ENCODE measurements at places on chromosomes 11 and 22. TPM values are rescaled to one million over a fixed set of nuclear protein-coding genes. Genes with fewer than 3 reads are reported as not detected.

The ADM2 gene
- total RNA-seq = 3.4 TPM

The NLRP6 gene
- total RNA-seq = not detected

The PNPLA5 gene
- total RNA-seq = not detected

DNA sequence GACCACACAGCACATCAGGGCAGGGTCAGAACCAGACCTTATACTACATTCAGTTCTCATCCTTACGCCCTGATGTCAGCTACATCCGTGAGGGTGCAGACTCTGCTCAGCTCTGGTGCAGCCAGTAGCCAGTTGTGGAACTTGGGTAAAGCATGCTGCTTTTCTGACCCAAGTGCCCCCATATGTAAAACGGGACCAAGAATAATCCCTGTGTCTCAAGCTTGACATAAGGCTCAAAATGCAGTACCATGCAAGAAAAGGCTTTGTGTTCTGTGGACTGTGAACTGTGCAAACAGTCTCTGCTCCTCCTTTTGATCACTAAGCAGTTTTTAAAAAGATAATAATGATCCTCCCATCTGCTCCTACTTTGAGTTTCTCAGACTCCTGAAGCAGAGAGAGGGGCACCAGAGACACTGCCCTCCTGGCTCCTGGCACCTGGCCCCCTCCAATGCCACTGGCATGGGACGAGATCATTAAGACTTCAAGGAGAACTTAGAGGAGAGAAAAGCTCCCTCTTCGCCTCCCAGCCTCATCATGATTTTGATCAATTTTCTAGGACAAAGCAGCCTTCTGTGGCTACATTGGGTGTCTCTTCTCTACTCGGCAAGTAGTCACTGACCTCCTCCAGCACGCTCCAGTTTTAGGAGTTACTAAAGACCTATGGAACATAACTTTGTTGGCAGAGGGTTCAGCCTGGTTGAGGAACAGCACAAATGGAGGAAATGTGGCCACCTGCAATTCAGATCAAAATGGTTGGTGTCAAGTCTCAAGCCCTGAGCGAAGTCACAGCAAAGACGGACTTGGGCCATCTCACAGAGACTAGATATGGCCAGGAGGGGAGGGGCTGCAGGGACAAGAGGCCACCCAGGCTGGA lies 23.9 kb downstream of the IL10RA start:
- DNase-seq = no peak

The LMNTD2 gene
- 0.69 TPM for total RNA-seq

DNA sequence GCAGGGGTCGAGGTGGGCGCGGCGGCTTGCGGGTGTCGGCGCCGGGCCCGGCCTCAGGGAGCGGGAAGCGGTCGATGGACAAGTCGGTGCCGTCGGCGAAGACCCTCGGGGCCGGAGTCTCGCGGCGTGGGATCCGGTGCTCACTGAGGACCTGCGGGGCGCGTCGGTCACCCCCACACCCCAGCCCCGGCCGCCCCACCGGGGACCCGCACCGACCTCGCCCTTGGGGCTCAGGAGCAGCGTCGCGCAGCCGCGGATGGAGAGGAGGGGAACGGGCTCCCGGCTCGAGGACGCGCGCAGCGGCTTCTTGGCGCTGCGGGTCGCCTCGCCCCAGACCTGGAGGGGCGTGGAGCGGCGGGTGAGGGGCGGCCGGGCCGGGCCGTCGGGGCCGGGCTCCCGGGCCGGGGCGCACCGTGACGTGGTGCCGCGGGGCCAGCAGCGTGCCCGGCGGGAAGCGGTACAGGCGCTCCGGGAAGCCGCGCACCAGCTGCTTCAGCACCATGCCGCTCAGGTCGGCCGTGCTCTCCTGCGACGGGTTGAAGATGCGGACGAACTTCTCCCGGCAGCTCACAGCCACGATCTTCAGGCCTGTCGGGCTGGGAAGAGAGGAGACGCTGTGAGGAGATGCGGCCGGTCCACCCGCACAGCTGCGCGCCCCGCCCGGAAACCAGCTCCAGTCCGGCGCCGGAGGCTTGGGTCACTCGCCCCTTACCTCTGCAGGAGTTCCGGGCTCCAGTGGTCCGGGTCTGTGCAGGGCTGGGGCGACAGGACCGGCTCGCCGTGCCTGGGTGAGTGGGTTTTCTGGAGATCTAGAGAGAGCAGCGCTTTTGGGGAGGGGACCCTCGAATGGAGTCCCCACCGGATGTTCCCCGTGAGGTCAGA lies 4.5 kb downstream of the LMNTD2 start:
- no peak for DNase-seq

The PSMA1 gene
- 108 TPM for total RNA-seq

The ASPHD2 gene
- total RNA-seq = 5.6 TPM

DNA sequence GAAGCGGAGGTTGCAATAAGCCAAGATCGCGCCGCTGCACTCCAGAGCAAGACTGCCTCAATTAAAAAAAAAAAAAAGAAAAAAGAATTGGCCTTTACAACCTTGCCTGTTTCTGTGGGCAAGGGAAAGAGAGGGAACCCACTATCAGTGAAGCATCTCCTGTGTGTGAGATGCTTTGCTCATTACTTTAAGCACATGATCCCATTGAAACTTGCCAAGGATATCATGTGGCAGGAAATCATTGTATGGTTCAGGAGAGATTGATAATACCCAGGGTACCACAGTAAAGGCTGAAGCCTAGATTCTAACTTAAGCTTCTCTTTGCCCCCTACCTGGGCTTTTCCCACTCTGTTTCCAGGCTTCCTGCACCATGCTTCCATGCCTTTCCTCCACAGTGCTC lies 3.6 kb downstream of the LDLRAD3 start:
- DNase-seq = peak; percentile 6

GRCh38 chr22:42261296-42261695 lies 9.2 kb downstream of the TCF20 start:
- DNase-seq = no peak

- peak; percentile 13 for DNase-seq
Measured at GRCh38 chr11:113773092-113773415, 438 bp downstream of the ZW10 start.

GRCh38 chr11:46130286-46130940 lies 9.2 kb upstream of the PHF21A start:
- no peak for DNase-seq

DNA sequence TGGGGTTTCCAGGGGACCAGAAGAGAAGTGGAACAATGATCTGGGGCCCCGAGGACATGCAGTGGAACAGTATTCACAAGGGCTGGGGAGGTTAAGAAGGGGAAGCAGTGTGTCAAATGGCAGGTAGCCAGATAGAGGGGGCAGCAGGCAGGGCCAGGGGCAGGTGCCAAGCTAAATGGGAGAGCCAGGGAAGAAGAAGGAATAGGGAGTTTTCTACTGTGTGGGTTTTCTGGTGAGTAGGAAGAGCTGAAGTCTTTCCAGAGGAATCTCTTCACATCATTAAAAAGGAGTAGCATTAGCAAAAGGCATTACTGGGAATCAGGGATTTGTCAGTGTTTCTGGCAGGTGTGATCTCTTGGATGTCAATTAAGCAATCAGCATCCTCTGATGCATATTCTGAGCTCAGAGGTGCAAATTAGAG lies 55.8 kb downstream of the IRAG1 start:
- DNase-seq = no peak

The VWCE gene
- 4.5 TPM for total RNA-seq

GRCh38 chr11:64229744-64230170 lies 591 bp upstream of the DNAJC4 start:
- no peak for DNase-seq

- no peak for DNase-seq
Measured at GRCh38 chr22:36745301-36745995, 30.5 kb downstream of the IFT27 start.

The APOA1 gene
- total RNA-seq = not detected

DNA sequence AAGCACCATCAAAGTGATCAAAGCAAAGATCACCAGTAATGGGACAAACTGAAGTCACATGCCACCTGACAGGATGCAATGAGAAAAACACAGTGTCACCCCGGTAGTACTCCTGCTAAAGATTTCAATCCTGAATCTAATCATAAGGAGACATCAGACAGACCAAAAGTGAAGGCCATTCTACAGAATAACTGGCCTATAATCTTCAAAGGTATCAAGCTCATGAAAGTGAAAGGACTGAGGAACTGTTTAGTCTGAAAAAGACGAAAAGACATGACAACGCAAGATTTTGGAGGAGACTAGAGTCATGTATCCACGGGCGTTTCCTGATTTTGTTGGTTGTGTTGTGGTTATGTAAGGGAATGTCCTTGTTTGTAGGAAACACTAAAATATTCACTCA lies 42.4 kb upstream of the TSKU start:
- no peak for DNase-seq

- no peak for DNase-seq
Measured at GRCh38 chr11:103556171-103556570, 446.9 kb downstream of the DYNC2H1 start.

The OR51I1 gene
- not detected for total RNA-seq

DNA sequence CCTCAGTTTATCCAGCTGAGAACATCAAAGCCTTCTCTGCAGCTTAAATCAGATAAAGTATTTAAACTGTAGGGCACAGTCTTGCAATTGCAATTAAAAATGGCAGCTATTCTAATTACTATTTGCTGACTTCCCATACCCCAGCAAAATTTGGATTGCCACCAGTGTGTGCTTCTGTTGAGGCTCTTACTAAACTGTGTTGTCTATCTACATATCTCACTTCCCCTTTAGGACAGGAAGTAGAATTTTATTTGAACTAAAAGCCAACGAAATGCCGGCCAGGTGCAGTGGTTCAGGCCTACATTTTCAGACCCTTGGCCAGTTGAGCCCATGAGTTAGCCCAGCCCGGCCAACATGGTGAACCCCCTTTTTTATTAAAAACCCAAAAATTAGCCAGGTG lies 7.1 kb downstream of the SAA4 start:
- no peak for DNase-seq

- peak; percentile 4 for DNase-seq
Measured at GRCh38 chr11:131491503-131491902, 121.1 kb downstream of the NTM start.

The FLRT1 gene
- not detected for total RNA-seq

- no peak for DNase-seq
Measured at GRCh38 chr11:46677991-46678740, 22.3 kb downstream of the ARHGAP1 start.

DNA sequence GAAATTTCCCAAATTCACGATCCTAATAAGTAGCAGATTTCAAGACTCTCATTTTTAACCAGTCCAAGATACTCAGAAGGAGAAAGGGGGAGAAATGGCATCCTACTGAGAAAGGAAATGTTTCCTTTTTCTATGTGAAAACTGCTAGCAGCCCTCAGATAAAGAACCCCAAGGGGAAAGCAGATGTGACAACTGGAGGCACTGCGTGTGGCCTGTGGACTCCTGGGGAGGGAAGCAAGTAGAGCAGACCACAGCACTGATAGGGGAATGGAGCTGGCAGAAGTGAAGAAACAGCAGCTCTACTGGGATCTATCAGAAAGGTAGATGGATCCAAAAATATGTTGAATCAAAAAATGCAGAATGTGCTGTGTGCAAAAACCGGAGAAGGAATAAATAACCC lies 239.7 kb upstream of the API5 start:
- no peak for DNase-seq

GRCh38 chr11:129856036-129856435 lies 39.3 kb downstream of the NFRKB start:
- no peak for DNase-seq

GRCh38 chr11:34585304-34585734 lies 35.6 kb upstream of the EHF start:
- no peak for DNase-seq

DNA sequence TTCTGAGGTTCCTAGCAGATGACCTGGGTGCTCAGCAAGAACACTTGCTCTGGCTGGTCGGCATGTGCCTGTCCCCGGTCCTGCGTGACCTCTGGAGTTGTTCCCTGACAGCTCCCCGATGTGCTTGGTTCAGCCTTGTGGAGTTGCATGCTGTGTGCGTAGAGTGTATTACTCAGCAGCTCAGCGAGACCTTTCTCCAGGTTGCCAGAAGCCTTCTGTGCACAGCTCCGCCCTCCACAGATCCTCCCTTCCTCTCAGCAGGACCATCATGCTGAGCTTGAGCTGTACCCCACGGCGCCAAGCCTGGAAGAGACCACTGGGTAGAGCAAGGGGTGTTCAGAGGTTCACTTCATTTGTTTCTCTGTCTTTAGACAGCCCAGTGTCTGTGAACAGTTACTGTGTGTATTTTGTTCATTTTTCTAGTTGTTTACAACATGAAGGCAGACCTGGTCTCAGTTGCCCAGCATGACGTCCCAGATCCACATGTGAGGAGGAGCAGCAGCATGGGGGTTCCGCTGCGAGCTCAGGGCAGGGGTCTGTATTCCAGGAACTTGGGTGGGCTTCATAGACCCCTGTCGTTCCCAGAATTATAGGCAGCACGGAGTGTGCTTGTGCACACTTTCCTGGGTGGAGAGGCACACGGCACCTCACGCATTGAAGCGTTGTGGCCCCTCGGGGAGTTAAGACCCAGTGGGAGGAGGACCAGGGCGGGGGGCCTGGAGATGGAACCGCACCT lies 148.6 kb downstream of the IGLL1 start:
- DNase-seq = peak; percentile 1

DNA sequence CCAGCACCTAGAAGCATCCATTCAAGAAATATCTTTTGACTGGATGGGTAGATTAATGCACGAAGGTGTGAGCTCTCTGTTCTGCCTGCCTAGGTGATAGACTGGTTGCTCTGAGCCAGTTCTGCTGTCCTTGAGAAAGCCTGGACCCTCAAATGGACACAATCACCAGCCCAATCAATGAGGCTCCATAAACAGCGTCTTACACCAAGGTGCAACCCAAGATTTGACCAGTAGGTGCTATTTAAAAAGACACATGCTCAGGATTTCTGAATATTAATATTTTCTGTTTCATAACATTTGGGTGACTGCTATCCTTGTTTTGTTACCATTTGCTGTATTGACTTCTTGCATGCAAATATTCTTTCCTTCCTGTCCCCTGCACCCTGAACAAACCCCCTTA lies 39.0 kb downstream of the PAMR1 start:
- DNase-seq = no peak

DNA sequence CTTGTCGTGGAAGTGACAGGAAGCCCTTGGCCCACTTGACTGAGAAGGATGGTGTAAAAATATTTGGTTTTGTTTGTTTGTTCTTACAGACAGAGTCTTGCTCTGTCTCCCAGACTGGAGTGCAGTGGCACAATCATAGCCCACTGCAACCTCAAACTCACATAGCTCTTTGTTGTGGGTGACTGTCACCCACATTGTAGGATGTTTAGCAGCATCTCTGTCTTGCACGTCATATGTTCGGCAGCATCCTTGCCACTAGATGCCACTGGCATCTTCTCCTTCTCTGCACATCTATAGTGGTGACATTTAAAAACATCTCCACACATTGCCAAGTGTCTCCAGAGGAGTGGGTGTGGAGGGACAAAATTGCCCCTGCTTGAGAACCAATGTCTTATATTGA lies 56.8 kb downstream of the PRR5L start:
- DNase-seq = no peak

The LRRC4C gene
- 0.69 TPM for total RNA-seq
